Suppressor macrophage treated with lipopolysaccharide for 1 hour (primary cell): ENCODE measurements at places on chromosomes 13 and 19.

- peak; percentile 61 for DNase-seq
Observed at GRCh38 chr19:51016798-51017683, 2.5 kb downstream of the KLK10 start.

DNA sequence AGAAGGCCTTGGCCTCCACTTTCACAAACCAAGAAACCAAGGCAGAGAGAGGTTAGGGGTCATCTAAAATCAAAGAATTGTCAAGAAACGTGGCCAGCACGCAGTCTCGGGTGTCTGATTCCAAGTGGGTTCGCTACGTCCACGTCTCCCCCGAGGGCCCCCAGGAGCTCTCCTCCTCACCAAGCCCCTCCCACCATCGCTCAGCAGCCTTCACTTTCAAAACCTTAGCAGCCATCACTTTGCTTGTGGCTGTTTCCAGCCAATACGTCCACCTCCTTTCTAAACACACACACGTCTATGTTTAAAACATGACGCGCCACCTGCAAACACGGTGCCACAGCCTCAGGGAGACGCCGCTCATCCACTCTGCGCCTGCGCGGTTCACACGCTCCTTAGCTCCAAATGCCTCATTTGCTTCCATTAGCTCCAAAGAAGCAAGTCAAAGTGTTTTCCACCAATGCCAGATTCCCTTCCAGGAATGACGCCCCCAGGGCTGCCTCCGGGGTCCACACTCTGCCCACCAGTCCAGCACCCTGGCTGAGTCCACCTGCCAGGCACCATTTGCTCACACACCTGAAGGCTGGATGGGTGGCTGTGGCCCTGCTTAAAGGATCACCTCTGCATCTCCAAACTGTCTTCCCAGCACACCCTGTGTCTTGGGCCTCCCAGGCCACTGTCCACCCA, 5.5 kb downstream of the RASA3 start:
- no peak for DNase-seq

DNA sequence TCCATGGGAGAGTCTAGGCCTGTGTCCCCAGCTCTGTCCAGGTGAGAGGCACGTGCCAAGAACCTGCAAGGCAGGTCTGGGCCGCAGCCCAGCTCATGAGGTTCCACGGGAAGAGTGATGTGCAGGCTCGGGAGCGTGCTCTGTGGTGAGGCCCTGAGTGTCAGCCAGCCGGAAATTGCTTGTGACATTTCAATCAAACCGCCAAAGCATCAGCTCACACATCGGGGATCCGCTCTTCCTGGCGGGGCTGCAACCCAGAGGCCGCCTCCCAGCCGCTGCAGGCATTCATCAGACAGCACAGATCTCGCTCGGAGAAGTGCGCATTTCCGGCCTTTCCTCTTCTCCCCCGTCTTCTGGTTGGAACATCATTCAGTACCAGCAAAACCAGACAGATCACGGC, 109.3 kb downstream of the KDM4B start:
- DNase-seq, result no peak

DNA sequence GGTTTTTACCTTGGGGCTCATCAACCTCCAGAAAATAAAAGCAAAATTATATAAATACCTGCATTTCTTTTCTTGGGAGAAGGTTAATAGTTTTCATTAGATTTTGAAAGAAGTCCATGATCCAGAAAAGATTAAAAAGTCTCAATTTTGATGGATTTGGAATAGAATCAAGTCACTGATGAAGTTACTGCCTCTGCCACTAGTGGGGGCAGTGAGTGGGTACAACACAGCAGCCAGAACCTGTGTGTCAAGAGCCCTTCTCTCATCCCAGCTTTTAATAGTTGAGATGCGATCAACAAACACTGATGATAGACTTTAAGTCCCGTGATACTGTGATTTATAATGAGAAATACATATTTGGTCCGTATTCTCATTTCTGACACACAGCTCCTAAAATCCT, 686.7 kb downstream of the DIAPH3 start:
- DNase-seq, result peak; percentile 7

GRCh38 chr13:95185311-95185710, 115.9 kb downstream of the ABCC4 start:
- DNase-seq, result no peak

DNA sequence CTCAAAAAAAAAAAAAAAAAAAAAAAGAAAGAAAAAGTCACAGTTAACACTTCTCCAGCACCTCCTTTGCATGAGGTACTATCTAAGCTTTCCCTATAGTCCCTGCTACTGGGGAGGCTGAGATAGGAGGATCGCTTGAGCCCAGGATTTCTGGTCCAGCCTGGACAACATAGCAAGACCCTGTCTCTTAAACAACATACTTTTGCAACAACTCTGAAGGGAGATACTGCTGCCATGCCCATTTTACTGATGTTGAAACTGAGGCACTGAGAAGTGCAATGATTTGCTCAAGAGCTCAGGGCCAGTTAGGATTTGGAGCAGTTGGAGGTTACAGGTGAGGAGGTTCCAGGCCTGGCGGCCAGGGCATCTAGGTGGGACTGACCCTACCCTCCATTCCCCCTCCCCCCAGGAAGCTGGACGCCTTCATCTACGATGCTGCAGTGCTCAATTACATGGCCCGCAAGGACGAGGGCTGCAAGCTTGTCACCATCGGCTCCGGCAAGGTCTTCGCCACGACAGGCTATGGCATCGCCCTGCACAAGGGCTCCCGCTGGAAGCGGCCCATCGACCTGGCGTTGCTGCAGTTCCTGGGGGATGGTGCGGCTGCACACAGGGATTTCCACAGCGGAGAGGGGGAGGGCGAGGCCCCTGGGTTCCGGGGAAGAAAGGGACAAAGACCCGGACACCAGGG, 4.3 kb upstream of the GRWD1 start:
- DNase-seq, result no peak

DNA sequence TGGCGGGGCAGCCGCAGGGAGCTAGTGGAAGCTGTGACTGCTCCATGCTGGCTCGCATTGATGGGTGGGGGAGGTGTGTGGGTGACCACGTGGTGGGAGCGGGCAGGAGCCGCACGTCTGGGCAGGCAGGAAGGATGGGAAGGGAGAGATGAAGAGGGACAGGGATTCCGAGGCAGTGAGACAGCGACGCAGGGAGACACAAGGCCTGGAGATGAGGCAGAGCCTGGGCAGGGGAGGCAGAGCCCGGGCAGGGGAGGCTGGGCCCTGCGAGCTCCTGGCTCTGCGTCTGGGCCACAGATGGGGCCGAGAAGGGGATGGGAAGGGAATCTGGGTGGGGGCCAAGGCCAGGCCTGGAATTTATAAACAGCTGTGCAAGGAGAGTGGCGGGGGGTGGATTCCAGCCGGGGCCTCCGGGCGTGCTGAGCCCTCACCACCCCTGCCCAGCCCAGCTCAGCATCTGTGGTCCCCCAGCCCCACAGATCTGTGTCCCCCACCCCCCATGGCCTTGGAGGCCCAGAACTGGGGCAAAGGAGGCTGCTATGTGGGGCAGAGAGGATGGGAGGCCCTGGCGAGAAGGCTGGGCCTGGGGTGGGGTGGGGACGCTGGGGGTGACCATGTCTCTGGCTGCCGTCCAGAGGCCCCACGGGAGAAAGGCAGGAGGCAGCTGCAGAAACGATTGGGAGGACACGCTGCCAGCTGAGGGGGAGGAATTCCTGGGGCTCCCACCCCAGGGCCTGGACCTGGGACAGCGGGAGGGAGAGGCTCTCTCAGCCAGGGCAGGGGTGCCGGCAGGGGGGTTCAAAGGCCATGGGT, 6.0 kb downstream of the EHD2 start:
- DNase-seq, result no peak

DNA sequence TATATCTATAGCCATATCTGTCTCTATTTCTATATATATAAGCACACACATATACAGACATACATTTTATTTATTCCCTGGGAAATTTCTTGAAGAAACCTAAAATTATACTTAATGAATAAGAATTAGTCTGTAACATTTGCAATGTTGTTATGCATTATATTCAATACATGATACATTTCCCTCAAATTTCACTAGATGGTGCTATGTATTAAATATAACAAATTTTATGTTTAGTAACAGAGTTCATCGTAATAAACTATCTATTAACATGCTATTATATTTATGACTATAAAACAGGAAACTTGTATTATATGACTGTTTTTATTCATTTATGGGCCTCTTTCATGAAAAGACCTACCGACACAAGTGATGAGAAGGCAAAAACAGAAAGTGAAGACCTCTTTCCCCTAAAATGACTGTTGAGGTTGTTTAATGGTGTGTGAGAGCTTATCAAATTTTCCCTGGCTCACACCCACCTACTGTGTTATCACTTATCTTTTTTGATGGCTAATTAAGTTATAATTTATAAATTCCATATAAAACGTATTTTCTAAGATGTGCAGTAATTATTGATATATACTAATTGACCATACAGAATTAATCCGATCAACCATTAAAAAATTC, 881.9 kb downstream of the SLITRK6 start:
- no peak for DNase-seq

DNA sequence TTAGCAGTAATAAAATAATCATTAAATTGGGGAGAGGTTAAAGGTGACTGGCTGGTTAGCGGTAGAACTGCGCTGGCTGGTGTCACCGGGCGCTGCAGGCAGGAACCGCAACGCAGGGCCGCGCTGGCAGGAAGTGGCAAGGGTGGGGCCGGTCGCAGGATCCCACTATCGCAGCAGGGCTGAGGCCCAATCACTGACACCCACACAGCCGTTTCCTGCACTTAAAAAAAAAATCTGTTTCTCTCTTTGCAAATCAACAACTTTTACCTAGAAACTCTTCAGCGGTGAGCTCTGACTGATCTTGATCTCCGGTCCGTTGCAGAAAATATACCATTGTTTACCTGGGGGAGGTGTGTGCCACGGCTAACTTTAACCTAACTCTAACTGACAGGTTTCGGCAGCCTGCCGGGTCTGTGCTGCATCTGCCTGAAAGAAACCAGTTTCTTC, 46.9 kb downstream of the KLF2 start:
- peak; percentile 36 for DNase-seq

DNA sequence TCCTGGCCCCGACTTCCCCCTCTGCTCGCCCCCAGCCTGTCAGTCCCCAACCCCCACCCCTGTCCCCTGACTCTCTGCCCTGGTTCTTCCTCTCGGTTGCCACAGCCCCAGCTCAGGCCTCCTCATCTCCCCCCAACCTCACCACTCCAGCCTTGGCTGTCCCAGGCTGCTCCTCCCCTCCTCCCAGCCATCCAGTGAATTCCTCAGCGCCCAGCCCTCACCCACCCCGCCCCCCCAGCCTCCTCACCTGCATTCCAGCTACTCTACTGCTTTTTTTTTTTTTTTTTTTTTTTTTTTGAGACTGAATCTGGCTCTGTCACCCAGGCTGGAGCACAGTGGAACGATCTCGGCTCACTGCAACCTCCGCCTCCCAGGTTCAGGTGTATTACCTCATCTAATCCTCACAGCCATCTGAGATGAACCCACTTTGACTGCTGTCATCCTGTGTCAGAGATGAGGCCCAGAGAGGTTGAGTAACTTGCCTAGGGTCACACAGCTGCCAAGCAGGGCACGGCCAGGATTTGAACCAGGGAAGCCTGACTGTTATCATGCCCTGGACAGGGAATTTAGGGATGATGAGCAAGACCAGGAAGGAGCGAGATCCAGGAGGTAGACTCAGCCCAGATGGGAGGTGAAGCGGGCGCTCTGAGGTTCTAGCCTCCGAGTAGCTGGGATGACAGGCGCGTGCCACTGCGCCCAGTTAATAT, 2.6 kb downstream of the SULT2B1 start:
- no peak for DNase-seq

GRCh38 chr13:32125751-32126150, 94.2 kb downstream of the FRY start:
- DNase-seq, result peak; percentile 92

DNA sequence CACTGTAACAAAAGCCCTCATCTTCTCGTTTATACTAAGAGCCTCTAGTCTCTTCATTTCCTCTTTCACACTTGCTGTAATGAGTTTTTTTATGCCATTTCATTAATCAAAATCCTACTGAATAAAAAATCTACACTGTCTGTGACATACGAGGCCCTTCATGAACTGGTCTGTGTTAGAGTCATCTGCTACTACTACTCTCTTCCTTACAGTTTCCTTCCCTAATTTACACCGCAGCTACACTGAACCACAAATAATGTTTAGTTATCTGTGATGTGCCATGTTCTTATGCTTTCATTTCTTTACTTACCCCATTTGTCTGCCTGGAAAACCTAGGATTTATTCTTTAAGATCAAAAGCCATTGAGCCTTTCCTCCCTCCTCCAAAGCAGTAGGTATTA, 16.0 kb downstream of the UFM1 start:
- no peak for DNase-seq

DNA sequence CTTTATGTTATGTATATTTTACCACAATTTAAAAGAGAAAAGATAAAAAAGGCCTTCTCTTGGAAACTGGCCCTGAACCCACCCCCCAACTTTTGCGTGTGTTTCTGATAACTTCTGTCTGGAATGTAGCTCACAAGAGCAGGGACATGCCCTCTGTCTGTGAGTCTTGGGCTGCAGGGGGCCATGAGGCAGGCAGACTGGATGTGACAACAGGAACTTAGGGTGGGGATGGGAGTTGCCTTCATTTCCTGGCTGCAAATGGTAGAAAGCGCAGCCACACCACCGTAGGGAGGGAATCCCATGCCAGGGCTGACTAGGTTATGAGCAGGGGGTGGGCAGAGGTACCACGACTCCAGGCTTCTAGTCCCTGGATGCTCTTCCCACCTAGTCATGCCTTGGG, 21.9 kb downstream of the CILP2 start:
- DNase-seq, result no peak

DNA sequence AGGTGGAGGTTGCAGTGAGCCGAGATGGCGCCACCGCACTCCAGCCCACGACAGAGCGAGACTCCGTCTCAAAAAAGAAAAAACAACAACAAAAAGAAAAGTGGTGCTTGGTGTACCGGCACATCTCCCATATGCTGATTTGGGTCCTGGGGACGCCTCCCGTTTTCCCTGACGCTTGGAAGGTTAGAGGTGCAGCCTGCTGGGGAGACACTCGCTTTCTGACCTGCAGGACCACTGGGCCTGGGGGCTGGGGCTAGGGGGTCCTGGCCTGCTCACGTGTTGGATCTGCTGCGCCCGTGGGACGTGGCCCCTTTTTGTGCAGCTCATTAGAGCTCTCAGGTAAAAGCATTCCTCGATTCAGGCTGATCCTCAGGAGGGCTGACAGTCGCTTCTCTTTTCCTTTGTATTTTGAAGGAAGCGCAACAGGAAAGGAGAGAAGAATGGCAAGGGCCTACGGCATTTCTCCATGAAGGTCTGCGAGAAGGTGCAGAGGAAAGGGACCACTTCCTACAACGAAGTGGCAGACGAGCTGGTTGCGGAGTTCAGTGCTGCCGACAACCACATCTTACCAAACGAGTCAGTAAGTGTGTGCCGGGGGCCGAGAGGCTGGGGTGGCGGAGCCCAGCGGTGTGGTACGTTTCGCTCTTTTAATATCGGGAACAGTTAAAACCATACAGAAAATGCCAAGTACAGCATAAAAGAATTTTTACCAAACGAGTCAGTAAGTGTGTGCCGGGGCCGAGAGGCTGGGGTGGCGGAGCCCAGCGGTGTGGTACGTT, 25.1 kb downstream of the ATP4B start:
- DNase-seq, result no peak
